Right ventricle myocardium inferior (tissue), 1 donor: ENCODE measurements at places on chromosomes 4 and X. TPM values are rescaled to one million over a fixed set of nuclear protein-coding genes. Genes with fewer than 3 reads are reported as not detected.
A peak's percentile ranks its signal among the peaks of the same experiment; 100 is the strongest.

GRCh38 chr4:109276482-109277095 lies 25.9 kb downstream of the COL25A1 start:
- no peak for DNase-seq

GRCh38 chr4:125283707-125284279 lies 31.0 kb upstream of the FAT4 start:
- no peak for DNase-seq

DNA sequence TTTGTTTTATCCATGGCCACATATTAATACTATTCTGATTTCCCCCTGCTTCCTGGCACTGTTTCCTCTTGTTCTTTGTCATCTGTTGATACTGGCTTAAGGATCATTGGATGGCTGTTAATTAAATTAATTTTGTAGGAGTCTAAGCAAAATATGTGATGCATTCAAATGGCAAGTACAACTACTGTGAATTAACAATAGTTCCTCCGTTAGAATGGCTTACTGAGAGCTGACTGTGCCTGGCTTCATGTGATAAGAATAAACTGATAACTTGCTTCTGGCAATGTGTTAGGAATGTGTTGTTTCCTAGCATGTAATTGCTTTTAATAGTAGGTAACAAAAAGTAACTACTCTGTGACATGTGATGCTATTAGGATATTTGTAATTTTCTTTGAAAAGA lies 98.5 kb downstream of the RPA4 start:
- no peak for DNase-seq

GRCh38 chrX:35675151-35675550 lies 123.0 kb upstream of the MAGEB16 start:
- DNase-seq, result no peak

- DNase-seq, result no peak
Measured at GRCh38 chrX:129115104-129115503, 408.2 kb downstream of the SMARCA1 start.

DNA sequence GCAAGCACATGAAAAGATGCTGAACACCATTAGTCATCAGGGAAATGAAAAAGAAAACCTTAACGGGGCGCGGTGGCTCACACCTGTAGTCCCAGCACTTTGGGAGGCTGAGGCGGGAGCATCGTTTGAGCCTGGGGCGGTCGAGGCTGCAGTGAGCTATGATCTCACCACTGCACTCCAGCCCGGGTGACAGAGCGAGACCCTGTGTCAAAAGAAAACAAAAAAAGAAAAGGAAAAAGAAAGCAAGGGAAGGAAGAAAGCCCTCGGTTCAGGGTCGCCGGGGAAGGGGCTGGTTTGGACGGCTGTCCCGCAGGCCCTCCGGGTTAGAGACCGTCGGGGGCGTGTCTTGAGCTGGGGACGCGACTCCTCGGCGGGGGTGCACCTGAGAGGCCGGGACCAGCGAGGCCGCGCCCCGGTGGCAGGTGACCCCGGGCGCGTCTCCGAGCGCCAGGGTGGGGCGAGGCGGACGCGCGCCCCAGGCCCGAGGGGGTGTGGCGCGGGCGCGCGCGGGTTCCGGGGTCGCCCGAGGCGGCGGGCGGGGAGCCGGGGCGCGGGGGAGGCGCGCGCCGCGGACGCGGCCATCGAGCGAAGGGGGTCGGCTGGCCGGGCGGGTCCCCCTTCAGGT lies 478 bp upstream of the PLXNA3 start:
- DNase-seq, result no peak

DNA sequence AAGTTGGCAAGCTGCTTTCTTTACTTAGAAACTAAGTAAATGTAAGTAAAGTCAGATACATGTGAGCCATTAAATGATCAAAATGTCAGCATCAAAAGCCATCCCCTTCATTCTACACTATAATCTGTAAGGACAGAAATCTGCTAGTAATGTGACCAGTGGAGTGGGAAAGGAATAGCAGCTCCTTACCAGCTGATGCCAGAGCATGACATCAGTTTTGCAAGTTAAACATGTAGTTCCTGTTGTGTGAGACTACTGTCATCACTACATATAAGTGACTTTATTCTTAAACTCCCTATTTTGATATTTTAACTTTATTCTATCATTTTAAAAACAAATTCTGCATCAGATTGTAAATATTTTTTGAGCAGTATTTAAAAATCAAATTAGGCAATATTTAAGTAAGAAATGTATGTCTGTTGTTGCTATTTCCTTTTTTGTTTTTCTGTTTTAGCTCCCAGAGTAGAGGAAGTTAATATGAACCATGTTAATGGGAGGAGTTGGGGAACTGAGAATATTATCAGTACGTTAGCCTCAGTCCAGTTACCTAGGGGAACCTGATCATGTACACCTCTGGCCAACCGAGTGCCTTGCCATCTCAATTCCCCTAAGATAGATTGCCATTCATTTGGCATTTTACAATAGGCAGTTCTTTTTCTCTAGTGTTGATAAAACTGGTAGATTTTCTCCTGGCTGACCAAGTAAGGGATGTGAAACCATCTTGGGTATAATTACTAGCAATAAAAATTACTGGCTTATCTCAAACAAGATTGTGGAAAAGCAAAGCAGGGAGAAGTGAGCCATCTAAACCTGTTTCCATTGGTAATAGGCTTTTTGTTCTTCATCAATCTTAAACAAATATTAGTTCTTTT lies 34.7 kb downstream of the CCNI start:
- no peak for DNase-seq

DNA sequence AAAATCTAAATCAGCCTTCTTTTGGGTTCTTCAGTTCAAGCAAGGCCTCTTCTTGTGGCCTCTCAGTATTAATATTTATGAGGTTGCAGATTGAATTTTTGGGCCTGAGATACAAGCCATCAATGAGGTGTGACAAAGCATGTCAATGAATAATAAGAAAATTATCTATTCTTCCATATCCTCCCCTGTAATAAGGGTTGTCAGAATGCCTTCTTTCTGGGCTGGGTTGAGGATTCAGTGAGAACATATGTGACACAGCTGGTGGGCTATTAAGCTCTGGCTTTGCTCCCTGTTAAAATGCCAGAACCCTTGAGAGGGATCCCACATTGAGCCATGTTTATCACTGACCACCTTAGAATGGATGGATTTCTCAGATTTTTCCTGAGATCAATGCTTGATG lies 187.2 kb downstream of the AR start:
- no peak for DNase-seq

DNA sequence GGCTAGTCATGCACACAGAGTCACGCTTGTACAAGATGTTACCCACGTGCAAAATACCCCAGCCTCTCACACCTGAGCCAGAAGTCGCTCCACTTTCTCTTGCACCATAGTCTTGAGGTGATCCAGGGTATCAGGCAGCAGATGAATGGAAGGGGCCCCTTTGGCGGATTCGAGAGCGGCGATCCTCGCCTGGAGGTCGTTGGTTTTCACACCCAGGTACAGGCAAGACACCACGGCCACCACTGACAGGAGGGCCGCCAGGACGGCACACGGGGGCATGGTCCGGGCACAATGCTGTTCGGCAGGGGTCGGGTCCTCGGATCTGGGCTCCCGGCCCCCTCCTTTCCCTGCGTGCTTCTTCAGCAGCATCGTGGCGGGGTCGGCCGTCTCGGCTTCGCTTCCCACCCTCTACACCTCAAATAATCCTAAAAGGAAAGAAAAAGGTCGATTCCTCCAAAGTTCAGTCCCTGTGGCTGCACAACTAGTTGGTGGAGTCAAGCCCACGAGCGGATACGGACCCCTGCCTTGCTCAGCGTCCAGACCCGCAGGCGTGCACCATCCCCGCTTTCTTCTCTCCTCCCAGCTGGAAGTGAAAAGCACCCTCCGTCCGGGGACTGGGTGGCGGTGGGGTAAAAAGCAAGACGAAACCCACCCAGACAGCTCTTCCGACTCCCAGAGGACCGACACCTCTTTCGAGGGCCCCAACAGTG lies 652 bp downstream of the COL25A1 start:
- no peak for DNase-seq

DNA sequence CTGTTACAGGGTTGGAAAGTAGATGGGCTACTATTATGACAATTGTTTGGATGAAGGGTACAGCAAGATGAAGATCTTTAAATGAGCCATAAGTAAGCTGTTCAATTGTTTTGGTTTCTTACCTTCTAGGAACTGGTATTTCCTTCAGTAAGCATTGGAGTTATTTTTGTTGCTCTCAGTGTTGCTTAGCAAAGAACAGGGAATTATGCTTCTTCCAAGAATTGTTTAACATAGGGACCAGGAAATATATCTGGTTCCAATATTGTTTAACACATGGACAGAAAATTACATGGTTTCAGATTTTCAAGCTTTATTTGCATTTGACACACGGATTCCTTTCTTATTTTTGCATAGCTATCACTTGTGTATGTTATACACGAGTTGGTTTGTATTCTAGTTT lies 1999.0 kb downstream of the ARAP2 start:
- no peak for DNase-seq

GRCh38 chr4:141563723-141564122 lies 72.7 kb upstream of the IL15 start:
- DNase-seq, result no peak

DNA sequence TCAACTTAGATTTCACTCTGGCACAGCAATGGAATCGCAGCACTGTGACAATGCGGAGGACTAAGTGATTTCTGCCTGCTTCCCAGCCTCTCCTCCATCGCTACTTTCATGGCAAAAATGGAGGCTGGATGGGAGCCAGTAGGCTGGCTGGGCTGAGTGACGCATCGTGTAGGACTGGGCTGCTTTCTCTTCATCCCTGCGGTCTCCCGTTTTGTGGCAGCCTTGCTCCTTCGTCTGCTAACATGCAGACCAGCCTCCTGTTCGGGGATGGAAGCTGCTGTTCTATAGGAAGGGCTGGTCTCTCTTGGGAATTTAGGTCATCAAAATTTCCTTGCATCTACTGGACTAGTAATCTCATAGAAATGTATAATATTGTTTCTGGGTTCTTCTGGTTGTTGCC lies 15.8 kb upstream of the RGS12 start:
- no peak for DNase-seq

DNA sequence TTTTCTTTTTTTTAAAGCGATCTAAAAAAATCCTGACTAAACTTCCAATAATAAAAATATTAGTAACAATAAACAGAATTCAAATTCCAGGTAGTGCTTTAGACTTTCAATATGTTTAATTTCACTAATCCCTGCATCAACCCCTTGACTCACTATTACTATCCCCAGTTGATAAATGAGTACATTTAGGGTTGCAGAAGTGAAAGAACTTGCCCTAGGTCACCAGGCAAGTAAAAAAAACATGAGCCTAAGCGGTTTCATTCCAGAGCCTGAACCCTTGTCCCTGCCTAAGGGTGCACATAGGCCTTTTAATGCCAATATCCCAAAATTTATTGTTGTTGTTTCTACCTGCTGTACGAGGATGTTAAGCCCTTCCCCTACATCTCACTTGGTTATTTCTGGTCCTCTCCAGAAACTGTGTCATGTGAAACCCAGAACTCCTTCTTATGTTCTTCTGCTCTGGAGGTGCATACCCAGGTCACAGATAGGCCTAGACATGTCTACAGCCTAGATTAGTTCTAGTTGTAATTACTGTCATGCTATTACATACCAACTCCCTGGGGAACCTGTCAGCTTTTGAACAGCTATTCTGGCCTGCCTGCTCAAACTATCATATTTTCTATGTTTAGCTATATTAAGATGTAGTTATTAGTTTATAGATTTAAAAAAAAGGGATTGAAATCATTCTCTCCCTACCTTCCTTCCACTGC lies 244.5 kb upstream of the PITX2 start:
- no peak for DNase-seq

DNA sequence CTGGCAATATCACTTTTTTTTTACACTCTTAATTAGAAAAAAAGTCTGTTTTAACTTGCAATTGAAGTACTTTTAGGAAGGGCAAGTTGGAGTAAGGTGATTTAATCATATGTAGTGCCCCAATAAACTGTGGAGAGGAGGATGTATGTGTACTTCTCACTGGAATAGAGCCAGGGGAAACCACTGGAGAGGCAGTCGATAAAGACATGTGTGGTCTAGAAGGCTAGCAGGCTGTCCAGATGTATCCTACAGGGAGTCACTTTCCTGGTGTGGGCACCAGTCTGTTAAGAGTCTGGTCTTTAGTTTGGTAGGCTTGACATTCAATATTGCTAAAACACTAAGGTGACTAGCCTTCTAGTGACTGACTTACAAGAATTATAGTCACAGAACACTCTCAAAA lies 9.6 kb upstream of the SGMS2 start:
- DNase-seq, result no peak

DNA sequence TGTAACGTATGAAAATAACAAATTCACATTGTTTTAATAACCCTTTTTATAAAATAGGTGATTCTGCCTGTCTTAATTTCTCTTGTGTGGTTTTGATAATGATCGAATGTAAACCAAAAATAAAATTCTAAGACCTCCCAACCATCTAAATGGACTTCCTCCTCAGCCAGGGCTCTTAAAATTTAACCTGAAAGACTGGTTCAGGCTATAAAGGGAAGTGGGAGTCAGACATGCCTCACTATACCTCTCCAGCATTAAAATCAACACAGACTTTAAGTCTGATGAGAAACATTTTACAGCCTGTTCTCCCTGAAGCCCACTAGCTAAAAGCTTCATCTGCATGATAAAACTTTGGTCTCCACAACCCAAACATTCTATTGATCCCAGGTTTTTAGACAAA lies 97.6 kb upstream of the STIM2 start:
- no peak for DNase-seq

GRCh38 chr4:158856852-158857251 lies 88.0 kb downstream of the FNIP2 start:
- DNase-seq, result no peak

GRCh38 chr4:151485541-151486131 lies 76.7 kb downstream of the FHIP1A start:
- DNase-seq, result no peak

DNA sequence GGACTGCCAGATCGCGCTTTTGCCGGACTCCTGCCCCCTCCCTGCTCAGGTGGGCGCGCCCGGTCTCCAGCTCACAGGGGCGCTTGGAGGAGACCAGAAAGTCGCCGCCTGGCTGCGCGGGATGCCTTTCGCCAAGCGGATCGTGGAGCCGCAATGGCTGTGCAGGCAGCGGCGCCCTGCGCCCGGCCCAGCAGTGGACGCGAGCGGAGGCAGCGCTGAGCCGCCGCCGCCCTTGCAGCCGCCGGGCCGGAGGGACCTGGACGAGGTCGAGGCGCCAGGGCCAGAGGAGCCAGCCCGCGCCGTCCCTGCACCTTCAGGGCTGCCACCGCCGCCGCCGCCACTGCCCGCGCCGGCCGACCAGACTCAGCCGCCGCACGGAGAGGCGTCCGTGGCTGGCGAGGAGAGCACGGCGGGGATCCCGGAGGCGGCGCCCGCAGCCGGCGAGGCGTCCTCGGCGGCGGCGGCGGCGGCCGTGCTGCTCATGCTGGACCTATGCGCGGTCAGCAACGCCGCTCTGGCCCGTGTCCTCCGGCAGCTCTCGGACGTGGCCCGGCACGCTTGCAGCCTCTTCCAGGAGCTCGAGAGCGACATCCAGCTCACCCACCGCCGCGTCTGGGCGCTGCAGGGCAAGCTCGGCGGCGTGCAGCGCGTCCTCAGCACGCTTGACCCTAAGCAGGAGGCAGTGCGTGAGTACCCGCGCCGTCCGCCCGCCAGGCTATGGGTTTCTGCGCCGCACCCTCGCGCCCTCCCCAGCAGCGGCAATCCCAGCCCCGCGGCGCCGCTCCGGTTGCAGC lies 834 bp downstream of the NHS start:
- DNase-seq, result peak; percentile 72

ABCE1 gene
- 30.6 TPM for total RNA-seq

S100G gene
- not detected for total RNA-seq

CT47A1 gene
- not detected for total RNA-seq

CDX4 gene
- total RNA-seq, result not detected

FATE1 gene
- not detected for total RNA-seq

SLC6A14 gene
- not detected for total RNA-seq

RBM47 gene
- 4.7 TPM for total RNA-seq
